Thoracic aorta (tissue), 2 donors: ENCODE measurements at places on chromosomes 5 and 9.

DNA sequence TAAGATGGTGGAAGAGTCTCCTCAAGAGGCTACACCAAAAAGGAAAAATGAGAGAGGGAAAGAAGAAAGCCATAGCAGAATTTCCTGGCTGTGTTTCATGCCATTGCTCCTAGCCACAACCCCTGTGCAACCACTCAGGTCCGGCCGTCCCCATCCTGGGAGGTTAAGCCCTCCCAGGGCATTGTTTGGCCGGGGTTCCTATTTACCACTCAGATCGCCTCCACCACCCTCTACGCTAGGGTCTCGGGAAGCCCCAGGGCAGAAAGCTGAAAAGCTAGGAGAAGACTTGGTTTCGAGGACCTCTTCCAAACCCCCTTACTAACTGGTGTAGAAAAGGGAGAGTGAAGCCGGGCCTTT is 715 bp downstream of the RC3H2 start:
- no peak for DNase-seq

GRCh38 chr9:14480526-14480925 is 166.6 kb upstream of the NFIB start:
- no peak for DNase-seq

DNA sequence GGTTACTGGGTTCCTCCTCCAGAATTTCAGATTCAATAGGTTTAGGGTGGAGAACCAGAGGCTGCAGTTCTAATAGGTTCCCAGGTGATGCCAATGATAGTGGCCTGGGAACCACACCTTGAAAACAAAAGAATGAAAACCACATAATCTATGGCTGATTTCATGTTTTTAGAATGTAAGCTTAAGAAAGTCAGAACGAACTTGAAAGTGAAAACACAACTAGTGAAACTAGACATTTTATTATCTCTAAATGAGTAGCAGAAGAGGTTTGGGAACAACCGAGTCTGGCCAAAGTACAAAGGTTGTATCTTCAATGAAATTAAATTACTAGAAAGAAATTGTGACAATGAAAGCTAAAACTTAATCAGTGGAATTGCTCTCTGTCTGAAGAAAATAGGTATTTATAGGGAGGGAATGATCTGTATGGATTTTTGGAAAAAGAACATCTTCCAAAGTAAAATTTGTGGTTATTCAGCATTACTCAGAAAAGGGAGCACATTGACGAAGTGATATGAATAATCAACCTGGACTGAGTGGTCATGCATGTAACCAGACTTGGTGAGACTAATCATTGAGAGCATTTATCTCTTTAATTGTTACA is 24.9 kb upstream of the CEP120 start:
- no peak for DNase-seq

- DNase-seq = no peak
Observed at GRCh38 chr5:147382776-147383175, 127.1 kb downstream of the DPYSL3 start.

- no peak for DNase-seq
Observed at GRCh38 chr5:999032-999501, 9.5 kb upstream of the NKD2 start.

DNA sequence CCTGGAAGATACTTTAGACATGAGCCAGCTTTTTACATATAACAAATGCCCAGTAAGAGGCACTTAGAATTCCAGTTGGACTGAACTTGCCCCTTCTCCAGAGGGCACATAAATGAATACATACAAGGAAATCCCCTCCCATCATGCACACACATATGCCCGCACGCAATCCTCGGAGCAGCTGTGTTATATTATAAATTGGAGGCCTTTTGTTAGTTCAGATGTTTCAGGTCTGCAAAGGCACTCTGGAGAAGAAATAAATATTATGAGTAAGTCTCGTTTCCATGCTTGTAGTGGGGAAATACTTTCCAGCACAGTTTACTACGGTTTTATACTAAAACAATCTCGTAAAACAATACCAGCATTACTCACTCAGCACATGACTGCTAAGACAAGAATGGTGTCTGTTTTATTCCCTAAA is 17.6 kb upstream of the MUSK start:
- no peak for DNase-seq

DNA sequence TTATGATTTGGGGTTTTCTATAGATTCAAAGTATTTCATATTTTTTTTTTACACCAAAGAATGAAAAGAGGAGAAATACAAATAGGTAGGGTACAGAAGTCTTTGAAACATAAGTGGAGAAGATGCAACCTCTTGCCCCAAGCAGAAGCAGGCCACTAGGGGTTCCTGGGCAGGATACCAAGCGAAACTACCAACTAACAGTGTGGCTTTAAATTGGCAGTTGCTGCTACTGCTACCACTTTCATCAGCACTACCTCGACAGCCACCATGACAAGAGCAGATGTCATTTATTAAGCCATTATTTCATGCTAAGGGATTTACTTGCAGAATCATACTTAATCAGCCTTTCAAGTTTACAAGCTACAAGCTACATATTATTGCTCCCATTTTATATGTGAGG is 288.1 kb downstream of the NR3C1 start:
- DNase-seq = no peak

- no peak for DNase-seq
Observed at GRCh38 chr9:134886413-134886913, 5.9 kb downstream of the FCN2 start.

DNA sequence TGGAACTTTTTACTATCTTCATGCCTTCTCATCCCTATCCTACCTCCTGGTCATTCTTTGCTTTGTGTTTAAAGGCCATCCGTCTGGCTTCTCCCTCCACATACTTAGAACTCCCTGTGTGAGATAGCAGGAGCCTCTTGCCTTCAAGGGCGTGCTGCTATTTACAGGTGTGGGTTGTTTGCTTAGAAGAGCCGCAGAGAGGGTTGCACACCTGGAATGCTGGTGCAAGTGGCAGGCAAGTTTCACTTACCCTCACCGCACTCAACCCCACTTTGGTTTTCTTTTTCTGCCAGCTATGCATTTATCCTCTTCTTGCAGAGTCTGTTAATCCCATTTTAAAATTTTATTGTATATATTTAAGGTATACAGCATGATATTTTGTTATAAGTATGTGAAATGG is 12.6 kb downstream of the SKP2 start:
- DNase-seq = no peak

GRCh38 chr5:179908528-179908927 is 831 bp upstream of the TBC1D9B start:
- DNase-seq = no peak

DNA sequence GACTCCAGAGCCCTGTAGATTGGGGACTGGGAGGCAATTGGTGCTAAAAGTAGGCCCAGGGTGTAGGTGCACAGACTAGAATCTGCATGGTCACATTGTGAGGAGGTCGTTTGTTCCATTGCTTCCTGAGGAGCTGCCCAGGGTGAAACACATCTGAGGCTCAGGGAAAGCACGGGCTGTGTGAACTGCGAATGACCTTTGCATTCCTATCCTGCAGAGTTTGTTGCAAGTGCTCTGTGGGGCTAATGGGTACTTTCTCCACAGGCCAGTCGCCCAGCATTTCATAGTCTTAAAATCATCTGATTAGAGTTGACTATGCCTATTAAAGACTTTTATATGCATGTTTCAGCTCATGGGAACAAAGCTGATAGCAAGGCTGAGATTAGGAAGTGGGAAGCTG is 14.4 kb upstream of the SLC46A2 start:
- DNase-seq = no peak

DNA sequence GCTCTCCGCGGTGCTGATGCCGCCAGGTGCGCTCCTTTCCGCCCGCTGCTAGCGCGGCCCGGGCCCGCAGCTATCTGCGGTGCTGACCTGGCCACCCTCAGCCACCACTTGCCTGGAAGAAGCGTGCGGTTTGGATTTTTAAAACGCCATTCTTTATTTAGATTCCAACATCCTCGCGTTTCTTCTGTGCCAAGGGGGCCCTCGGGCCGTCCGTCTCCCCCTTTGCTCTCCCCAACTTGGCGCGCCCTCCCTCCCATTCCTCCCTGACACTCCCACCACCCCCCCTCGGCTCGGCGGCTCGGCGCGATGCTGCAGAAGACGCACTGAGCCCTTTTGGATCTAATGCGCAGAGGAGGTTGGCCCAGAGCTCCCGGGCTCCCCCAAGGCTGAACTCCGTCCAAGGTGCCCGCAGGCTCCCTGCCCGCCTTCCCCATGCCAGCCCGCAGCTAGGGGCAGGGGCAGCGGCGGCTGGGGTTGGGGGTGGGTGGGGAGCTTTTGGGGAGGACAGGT is at the start of gene BARHL1:
BARHL1 (plus strand) TSS at position 331 of the 510 bp plus-strand sequence. CDS start 192 bp downstream, outside the sequence.
- DNase-seq = no peak

DNA sequence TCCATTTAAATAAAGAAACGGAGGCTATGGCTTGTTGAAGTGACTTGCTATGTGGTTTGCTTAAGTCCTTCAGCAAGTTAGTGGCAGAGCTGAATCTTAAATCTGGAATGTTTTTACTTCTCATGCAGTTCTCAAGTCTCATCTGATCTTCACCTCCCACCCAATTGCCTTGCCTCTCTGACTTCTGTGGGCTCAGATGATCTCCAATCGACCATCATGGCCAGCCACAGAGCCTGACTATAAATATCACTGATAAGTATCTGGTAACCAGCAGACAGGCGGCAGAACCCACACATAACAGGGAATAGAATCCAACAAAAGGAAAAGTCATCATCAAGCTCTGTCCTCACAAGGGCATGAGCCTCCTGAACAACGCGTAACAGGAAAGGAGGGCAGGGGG is 149.9 kb downstream of the FAM114A2 start:
- DNase-seq = no peak

- DNase-seq = no peak
Observed at GRCh38 chr5:982377-983237, 26.0 kb upstream of the NKD2 start.

DNA sequence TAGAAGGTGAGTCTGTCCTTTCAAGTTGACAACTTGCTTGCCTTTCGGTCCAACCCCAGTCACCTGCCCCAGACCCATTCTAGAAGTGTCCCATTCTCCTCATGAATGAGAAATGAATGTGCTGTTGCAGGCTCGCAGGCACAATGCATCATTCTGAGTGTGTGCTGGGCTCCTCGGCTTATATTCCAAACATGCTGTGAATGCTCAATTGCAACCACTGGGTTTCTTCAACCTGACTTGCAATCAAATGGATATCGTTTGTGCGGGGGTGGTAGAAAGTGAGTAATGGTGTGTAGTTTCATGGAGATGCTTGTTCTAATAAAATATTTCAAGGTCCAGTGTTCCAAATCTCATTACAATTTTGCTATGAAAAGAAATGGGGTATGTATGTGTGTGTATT is 256.6 kb upstream of the IL12B start:
- no peak for DNase-seq

DNA sequence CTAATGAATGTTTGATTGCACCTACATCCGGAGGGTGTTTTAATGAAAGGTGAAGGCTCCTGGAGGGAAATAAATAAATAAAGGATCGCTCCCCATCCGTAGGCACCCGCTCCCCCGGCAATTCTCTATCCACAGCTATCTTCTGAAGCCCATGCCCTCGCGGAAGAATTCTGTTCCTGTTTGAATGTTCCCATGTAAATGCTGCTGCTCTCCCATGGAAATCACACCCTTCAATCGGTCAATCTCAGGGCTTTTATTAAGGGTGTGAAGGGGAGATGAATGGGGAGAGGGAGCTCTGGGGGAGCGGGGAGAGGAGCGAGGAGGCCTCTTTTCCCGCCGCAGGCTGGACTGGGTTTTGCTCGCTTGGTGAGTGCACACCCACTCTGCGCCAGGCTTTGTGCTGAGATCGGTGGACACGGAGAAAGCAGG is 21.1 kb upstream of the ARAP3 start:
- no peak for DNase-seq

DNA sequence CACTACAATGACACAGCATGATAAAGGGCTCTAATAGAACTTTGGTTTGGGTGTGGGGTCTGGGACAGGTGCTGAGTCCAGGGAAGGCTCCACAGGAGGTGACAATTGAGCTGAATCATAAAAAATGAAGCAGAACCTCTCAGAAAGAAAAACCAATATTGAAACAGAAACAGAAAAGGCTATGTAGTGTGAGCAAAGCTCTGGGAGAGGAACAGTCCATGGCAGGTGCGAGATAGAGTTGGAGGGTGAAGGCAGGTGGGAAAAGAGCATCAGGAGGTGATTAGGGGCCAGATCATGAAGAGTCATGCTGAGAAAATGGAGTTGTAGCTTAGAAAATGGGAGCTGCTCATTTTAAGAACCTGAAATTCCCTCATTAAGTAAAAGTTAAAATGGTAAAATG is 164.9 kb downstream of the KCTD16 start:
- DNase-seq = no peak

DNA sequence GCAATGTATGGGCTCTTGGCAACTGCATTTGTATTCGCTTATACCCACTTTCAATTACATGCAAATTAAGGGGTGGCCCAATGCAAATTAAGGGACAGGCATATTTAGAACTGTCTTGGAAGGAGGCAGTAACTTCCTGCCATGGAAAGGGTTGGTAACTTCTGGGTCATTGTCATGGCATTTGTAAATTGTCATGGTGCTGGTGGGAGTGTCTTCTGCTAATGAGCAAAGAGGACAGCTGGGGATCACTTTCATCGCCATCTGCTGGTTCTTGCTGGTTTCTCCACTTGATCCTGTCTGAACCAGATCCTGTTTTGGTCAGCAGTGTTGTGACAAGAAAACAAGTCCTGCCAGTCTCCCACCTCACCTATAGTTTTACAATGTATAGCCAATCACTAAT is 23.3 kb upstream of the UGT3A2 start:
- DNase-seq = no peak

GRCh38 chr9:127445851-127446712 is 5.1 kb downstream of the RPL12 start:
- DNase-seq = no peak

DNA sequence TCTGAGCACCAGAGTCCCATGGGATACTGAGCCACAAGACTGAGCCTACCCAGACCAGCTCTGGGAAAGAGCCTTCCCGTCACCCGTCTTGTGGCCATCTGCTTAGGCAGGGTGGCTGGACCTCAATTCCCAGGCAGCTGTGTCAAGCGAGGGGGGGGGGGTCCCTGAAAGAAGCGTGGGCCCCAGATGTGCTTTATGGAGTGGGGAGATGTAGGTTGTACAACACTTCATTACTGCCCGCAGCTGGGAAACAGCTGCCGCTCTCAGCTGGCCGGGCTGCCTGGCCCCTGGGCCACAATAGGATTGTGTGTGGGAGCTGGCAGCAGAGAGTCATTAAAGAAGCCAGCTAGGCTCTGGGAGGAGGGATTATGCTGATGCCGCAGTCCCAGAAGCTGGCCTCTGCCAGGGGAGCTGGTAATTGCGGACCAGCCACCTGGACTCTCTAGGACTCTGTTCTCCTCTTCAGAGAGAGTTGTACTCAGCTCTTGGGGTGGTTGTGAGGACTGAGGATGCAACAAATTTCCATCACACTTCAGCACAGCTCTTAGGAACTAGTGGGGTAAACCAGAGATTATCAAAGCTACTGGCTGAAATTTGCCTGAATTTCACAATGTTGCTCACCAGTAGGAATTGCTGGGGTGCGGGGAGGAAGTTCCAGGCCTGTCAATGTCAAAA is 145.4 kb downstream of the GADD45G start:
- DNase-seq = no peak
